ENCODE measurements at places on chromosomes 1 and 21.

GRCh38 chr1:226474443-226475141 is 66.7 kb upstream of the PARP1 start:
- DNase-seq, result no peak

GRCh38 chr1:158099185-158099584 is 81.5 kb upstream of the CD1D start:
- no peak for DNase-seq

- DNase-seq, result no peak
These were observed 42.8 kb downstream of the TYW3 start for GRCh38 chr1:74775735-74776134.

GRCh38 chr21:32350211-32350980 is 42.4 kb downstream of the URB1 start:
- DNase-seq, result peak; percentile 29

- peak; percentile 90 for DNase-seq
These were observed 3.8 kb downstream of the FBXO2 start for GRCh38 chr1:11650331-11650991.

DNA sequence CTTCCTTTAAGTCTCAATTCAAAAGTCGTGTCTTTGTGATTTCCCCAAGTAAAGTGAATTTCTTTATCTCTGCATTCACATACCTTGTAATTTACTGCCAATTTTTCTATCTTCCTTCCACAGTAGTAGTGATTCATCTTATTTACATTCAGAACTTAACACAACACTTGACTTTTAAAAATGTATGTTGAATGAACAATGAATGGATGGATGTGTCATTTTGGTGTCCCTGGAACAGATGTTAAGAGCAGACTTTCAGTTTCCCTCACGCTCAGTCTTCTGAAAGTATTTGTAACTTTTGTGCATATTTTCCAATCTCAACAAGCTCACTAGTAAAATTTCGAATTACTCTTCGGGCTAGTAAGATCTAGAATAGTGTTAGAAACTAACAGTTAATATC is 352.0 kb downstream of the HHIPL2 start:
- no peak for DNase-seq

GRCh38 chr1:58515794-58516401 is 30.6 kb downstream of the OMA1 start:
- DNase-seq, result no peak

GRCh38 chr1:48629867-48630266 is 146.8 kb downstream of the BEND5 start:
- DNase-seq, result no peak

Measured in activated CD8-positive, alpha-beta memory T cell treated with anti-CD3 and anti-CD28 coated beads, Interleukin-2, amount 50 U/mL, for 48 hours (primary cell).